ENCODE measurements at places on chromosomes 16 and 17.

- H3K4me1 ChIP-seq = no peaks in the 10 kb centered on the region
- no peak overlapping the region for H3K4me3 ChIP-seq
- H3K27ac ChIP-seq = no peak overlapping the region
- DNase-seq = no peak
These were observed 32.0 kb downstream of the GTF3C1 start for GRCh38 chr16:27517664-27518063.

- no peak overlapping the region for H3K27ac ChIP-seq
- H3K27me3 ChIP-seq = no peaks in the 10 kb centered on the region
- H3K4me3 ChIP-seq = no peak overlapping the region
- H3K36me3 ChIP-seq = no peaks in the 10 kb centered on the region
These were observed 199.7 kb upstream of the ASIC2 start for GRCh38 chr17:33492731-33493265.

GRCh38 chr17:61323909-61324868 lies 75.5 kb upstream of the TBX2 start:
- DNase-seq = no peak
- no peak overlapping the region for H3K4me3 ChIP-seq
- no peak overlapping the region for H3K27ac ChIP-seq
- H3K27me3 ChIP-seq = no peaks in the 10 kb centered on the region
- no peaks in the 10 kb centered on the region for H3K4me1 ChIP-seq

- no peak for DNase-seq
- peaks cover 25% of the 10 kb centered on the region for H3K4me1 ChIP-seq
- H3K27ac ChIP-seq = no peak overlapping the region
These were observed 2.5 kb upstream of the IGSF6 start for GRCh38 chr16:21654881-21655280.

- H3K27me3 ChIP-seq = no peaks in the 10 kb centered on the region
- H3K4me3 ChIP-seq = no peak overlapping the region
- no peak for DNase-seq
- H3K36me3 ChIP-seq = no peaks in the 10 kb centered on the region
- H3K27ac ChIP-seq = no peak overlapping the region
These were observed 86.0 kb upstream of the KIF2B start for GRCh38 chr17:53736516-53737240.

DNA sequence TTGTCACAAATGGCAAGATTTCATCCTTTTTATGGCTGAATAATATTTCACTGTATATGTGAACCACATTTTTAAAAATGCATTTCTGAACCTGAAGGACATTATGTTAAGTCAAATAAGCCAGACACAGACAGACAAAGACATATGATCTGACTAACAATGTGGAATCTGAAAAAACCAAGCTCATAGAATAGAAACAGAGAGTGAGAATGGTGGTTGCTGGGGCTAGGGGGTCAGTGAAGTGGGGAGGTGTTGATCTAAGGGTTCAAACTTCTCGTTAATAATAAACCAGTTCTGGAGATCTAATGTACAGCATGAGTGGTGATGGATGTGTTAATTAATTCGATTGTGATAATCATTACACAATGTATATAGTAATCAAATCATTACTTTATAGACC lies 475.1 kb downstream of the WWOX start:
- H3K27me3 ChIP-seq = no peaks in the 10 kb centered on the region
- peaks cover 4% of the 10 kb centered on the region for H3K36me3 ChIP-seq
- no peak overlapping the region for H3K4me3 ChIP-seq
- H3K4me1 ChIP-seq = peaks cover 15% of the 10 kb centered on the region
- H3K27ac ChIP-seq = no peak overlapping the region

GRCh38 chr17:44610871-44611270 lies 45.4 kb upstream of the MEIOC start:
- no peaks in the 10 kb centered on the region for H3K4me1 ChIP-seq
- H3K36me3 ChIP-seq = no peaks in the 10 kb centered on the region
- no peak for DNase-seq
- peaks cover 8% of the 10 kb centered on the region for H3K27me3 ChIP-seq
- no peak overlapping the region for H3K4me3 ChIP-seq
- no peak overlapping the region for H3K27ac ChIP-seq

Measured in activated naive CD4-positive, alpha-beta T cell treated with anti-CD3 and anti-CD28 coated beads for 36 hours (primary cell).